Stimulated activated CD4-positive, alpha-beta T cell treated with anti-CD3 and anti-CD28 coated beads, Interleukin-1b, Interleukin-23, amount 100 ng/mL, for 4 hours (primary cell): ENCODE measurements at places on chromosomes 4 and X.

- no peak for DNase-seq
These were observed 3.5 kb downstream of the GLRB start for GRCh38 chr4:157079441-157079840.

DNA sequence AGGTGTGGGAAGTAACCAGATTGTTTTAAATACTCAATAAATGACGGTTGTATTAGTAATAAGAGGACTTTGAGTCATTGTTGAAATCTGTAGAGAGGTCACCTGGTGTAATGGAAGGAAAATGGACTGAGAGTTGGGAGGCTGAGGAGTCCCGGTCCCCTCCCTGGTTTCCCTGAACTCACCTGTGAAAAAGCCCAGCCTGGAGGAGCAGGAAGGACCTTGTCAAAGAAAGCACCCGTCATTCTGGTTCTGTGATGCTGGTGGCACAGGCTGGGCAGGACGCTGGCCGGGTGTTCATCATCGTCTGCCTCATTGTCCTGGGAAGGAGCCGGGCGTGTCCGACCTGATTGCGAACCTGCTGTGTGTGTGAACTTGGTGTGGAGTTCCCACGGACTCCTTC, 70.8 kb downstream of the SORCS2 start:
- no peak for DNase-seq

DNA sequence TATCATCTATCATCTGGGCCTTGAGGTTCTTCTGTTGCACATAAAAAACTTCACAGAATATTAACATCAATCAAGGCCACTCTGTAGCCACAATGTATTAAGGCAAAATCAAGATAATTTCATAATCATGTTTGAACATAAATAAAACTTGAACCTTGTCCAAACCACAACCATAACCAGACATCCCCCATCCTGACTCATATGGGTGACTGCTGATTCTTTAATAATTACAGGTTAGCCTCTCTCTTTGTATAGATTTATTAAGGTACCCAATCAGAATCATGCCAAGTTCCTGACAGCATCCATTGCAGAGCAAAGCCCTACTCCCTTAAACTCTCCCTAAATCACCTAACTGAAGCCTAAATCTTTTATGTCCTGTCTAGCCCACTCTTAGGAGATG, 16.7 kb upstream of the AREG start:
- no peak for DNase-seq

DNA sequence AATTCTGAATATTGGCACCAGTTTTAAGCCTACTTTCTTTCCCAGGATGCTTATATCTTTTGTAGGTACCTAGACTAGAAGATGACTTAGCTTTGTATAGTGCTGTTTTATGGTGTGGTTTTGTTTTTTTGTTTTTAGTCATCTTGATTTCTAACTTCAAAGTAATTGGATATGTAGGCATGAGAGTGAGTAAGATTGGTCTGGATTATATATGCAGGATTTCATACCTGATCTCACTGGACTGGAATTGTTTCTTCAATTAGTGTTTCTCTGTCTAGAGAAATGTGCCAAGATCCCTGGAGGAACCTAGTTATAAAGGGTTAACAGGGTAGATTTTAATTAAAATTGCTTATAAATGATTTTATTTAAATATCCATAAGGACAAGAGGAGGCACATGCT, 23.1 kb downstream of the NAP1L5 start:
- DNase-seq: no peak

- no peak for DNase-seq
These were observed 71.1 kb upstream of the DDIT4L start for GRCh38 chr4:100261346-100261745.

DNA sequence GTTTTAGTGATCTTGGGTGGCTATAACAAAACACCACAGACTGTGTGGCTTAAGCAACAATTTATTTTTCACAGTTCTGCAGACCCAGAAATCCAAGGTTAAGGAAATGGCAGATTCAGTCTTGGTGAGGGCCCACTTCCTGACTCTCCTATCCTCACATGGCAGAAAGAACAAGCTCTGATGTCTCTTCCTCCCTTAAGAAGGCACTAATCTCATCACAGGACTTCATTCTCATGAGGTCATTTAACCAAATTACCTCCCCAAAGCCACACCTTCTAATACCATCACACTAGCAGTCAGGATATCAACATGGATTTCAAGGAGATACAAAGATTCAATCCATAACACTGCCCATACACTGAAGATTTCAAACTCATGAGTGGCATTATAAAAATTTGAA, 350.3 kb downstream of the GRID2 start:
- DNase-seq: no peak

DNA sequence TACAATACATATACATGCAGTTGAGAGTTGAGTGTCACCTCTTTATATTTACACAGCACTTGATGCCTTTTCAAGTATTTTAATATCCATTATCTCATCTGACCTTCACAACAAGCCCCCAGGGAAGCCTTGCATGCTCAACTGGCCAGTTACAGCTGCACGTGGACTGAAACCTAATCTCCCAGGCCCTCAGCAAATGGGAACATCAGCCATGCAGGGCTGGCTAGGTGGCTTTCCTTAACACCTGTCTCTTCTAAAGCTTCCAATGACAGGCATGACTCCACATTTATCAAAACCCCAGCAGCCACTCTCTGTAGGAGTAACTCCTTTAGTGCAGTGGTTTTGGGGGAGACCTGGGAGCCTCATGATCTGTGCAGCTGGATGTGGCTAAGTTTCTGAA, 56.4 kb downstream of the PHKA2 start:
- no peak for DNase-seq

DNA sequence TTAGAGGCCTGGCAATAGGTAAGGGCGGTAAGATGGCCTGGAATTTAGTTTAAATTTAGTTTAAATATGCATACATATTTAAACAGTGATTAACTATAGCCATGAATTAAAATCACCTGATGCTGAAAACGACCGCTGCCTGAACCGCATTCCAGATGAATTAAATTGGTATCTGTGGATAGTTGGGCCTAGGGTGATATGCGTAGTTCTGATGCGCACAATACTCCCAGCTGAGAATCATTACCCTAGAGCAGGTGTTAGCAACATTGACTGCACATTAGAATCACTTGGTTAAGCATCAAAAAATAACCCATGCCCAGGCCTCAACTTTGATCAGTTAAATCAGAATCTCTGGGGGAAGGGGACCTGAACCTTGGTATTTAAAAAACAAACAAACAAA, 432.4 kb downstream of the GBA3 start:
- DNase-seq: no peak

- DNase-seq: no peak
These were observed 279.2 kb upstream of the FGF16 start for GRCh38 chrX:77167993-77168392.

DNA sequence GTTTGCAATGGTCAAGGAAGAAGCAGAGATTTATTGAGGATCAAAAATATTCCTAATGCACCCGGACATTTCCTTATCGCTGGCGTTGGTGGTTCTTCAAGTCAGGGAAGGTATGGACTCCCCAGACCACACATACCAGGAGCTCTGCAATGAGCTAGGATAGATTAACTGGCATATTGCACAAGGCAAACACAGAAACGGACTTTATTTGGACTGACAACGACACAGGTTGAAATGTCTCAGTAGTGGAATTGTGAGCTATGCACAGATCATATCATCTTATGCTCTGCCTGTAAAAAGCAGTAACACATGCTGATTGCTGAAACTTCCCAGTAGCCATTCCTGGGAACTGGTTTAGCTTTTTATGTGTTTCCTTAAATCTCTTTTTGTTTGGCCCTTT, 1.7 kb downstream of the TSPAN7 start:
- no peak for DNase-seq

DNA sequence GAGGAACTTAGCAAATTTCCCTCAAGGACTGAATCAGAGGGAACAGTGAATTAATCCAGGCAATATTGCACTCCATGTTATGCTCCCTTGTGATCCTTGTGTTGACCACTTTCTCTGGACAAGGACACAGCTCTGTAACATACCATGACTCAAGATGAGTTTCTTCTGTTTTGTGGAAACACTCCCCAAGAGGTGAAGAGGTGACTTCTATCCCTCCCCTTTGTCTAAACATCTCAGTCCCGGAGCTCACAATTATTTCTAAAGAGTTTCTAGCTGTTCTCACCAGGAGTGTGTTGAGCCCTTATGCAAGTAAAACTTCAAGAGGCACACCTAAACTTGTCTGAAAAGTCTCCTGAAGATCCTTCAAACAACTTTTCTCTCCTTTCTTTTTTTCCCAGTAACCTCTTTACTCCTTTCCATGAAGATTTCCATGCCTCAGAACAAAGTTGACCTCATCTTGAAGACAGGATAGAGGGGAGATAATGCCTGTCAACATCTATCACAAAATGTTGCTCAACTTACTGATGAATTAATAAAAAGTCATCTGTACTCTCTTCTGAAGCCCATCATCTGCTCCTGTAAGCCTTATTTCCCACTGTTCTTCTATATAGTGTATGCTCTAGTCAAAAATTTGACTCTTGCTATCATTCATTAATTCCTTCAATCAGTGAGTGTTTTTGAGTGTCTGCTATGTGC, 429.1 kb downstream of the SPRY1 start:
- no peak for DNase-seq
